Activated CD8-positive, alpha-beta memory T cell treated with anti-CD3 and anti-CD28 coated beads for 4 hours (primary cell): ENCODE measurements at places on chromosomes 2 and 18.

GRCh38 chr2:68755071-68755470 lies 20.5 kb downstream of the ARHGAP25 start:
- no peak for DNase-seq

- no peak for DNase-seq
These were observed 47.0 kb upstream of the SEMA4C start for GRCh38 chr2:96916646-96917543.

- DNase-seq = no peak
These were observed 35.8 kb downstream of the PID1 start for GRCh38 chr2:229235131-229235914.

- no peak for DNase-seq
These were observed 297.8 kb downstream of the MYCN start for GRCh38 chr2:16238001-16238761.

DNA sequence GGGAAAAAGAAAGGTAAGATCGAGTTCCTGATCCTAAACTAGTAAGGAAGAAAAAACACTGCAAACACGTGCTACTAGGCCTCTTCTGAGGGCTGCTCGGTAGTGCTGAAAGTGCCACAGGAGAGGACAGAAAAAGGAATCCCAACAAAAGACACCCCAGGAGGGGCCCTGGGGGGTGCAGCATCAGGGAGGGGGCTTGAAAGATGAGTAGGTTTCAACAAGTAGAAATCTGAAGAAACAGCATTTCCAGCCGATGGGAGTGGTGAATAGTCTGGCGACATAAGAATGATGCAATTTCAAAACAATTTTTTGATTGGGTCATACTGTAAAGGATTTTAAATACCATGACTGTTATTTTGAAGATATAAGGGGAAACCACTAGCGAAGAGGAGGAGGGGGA lies 98.6 kb downstream of the NOL10 start:
- no peak for DNase-seq

- DNase-seq = no peak
These were observed 122.2 kb upstream of the ITGB6 start for GRCh38 chr2:160322320-160322719.

- no peak for DNase-seq
These were observed 78.7 kb downstream of the GBX2 start for GRCh38 chr2:236089271-236090026.

DNA sequence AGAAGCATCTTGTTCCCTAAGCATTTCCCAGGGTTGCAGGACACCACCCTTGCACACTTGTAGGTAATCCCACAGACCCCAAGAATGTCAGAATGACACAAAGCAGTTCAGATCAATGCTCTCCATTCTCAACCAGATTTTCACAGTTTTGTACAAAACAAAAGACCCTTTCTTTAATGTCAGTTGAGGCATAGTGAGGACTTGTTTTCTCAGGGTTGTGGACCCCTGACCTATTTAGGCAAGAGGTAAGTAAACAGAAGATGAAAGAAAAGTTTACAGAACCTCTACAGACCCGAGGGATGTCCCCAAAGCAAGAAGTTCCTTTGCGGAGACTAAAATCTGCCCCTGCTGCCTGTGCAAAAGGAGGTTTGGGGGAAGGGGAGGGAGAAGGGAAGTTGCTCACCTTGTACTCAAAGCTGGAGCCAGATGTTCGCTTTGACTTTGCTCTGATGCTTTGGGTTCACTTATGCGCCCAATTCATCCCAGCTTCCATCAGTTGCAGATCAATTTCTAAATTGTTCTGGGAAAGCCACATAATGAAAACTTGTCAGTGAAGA lies 635.4 kb downstream of the EPHA4 start:
- no peak for DNase-seq
